Stimulated activated CD4-positive, alpha-beta T cell treated with anti-CD3 and anti-CD28 coated beads, Interleukin-2, amount 100 ng/mL, for 48 hours (primary cell): ENCODE measurements at places on chromosomes 7 and 10.

DNA sequence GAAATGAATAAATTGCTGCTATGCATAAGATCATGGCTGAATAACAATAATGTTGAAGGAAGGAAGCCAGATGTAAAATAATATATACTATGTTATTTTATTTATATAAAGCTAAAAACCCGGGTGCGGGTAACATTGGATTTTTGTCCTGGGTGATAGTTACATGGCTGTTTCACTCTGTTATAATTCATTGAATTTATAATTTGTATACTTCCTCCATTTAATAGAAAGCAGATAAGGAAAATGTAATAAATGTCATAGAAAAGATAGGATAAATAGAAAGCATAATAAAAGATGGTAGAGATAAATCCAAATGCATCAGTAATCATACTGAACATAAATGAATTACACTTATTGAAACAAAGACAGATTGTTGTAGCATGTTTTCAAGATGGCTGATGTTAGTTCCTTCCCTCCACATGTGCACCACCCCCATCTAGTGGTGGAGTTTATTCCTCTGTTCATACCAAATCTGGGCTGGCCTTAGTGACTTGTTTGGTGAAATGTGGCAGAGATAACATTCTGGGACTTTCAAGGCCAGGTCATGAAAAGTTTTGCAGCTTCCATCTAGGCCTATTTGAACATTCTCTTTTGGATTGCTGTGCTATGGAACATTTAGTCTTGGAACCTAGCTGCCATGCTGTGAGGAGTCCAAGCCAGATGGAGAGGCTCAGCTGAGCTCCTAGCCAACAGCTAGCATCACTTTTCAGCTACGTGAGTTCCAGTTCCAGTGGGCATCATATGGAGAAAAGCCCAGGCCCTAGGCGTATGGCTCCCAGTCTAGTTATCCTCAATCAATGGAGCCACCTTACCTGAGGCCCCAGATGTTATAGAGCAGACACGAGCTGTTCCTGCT is 46.9 kb downstream of the AHCYL2 start:
- peak; percentile 59 for DNase-seq

- DNase-seq, result no peak
Observed at GRCh38 chr10:98568551-98568950, 121.8 kb upstream of the HPS1 start.

- DNase-seq, result no peak
Observed at GRCh38 chr7:90216771-90217170, 5.2 kb downstream of the STEAP2 start.

GRCh38 chr7:88254721-88255424 is 35.0 kb upstream of the SRI start:
- DNase-seq, result no peak

DNA sequence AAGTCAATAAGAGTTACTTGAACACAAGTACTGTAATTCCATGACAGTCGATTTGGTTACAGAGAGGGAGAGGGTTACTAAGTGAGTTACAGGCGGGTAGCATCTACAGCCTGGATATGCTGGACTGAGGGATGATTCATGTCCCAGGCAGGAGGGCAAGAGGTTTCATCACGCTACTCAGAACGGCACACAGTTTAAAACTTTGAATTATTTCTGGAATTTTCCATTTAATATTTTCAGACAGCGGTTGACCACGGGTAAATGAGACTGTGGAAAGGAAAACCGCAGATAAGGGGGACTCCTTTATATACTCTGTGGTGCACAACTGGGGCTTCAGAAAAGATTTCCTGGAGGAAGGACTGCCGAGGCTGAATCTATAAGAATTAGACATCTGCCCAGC is 25.7 kb upstream of the LRRC4 start:
- no peak for DNase-seq

GRCh38 chr7:52506325-52506724 is 529.1 kb upstream of the POM121L12 start:
- DNase-seq, result no peak
